Stimulated activated CD8-positive, alpha-beta memory T cell treated with anti-CD3 and anti-CD28 coated beads, Interleukin-2, amount 100 ng/mL, for 1 hour (primary cell): ENCODE measurements at places on chromosomes 4 and X.

- DNase-seq: no peak
Measured at GRCh38 chr4:110229266-110229665, 30.9 kb upstream of the ELOVL6 start.

GRCh38 chrX:94361241-94361640 lies 687.2 kb downstream of the FAM133A start:
- DNase-seq: no peak

DNA sequence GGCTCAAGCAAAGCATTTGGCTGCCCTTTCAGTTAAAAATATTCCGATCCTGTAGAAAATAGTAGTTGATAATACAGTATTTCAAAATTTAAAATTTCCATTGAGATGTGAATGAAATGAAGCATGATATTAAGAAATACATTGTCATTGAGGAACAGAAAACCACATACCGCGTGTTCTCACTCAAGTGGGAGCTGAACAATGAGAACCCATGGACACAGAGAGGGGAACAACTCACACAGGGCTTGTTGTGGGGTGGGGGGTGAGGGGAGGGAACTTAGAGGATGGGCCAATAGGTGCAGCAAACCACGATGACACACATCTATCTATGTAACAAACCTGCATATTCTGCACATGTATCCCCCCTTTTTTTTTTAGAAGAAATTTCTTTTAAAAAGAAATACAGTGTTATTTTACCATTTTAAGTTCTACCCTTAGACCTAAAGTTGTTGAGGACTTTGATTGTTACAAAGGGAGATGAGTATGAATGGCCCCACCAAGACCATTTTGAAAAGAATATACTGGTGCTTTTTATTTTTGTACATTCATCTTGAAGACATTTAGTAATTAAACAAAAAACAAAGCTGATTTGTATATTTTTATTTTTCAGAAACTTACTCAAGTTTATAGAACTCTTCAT lies 52.0 kb upstream of the IL13RA1 start:
- no peak for DNase-seq

DNA sequence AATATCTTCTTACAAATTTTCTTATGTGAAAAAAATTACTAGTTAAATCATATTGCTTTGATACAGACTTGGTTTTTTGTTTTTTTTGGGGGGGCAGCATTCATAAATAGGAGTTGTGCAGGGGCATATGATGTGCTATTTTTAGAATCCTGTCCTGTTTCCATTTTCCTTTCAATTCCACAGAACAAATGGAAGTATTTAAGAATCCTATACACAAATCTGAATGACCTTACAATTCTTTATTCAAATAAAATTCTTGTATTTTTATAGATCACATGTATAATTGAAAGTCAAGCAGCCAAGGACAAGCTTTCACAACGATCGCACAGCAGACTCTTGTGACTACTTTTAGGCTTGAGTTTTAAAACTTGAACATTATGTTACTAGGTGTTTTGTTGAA lies 523.9 kb downstream of the ANKRD50 start:
- no peak for DNase-seq

DNA sequence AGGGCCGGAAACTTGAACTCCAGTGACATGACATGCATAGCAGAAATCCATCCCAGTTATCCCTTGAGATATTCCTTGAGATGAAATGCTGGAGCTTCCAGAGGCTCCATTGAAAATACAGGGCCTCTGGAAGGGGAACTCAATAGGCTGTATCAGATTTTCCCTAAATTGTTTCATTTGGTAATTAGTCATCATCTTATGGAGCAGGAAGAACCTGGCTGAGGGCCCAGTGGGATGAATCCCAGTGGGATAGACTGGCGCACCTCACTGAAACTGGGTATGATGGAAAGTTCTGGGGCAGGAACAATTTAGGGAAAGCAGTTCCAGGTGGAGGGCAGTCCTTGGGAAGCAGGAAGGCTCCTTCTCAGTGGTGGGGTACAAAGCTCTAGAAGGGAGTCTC lies 307.8 kb upstream of the DIPK2B start:
- no peak for DNase-seq

- peak; percentile 73 for DNase-seq
Measured at GRCh38 chr4:118835571-118836300, at the start of gene SEC24D. Gene SEC24D (minus strand): TSS chr4:118836126. CDS start chr4:118833696, 2,430 bp downstream.

DNA sequence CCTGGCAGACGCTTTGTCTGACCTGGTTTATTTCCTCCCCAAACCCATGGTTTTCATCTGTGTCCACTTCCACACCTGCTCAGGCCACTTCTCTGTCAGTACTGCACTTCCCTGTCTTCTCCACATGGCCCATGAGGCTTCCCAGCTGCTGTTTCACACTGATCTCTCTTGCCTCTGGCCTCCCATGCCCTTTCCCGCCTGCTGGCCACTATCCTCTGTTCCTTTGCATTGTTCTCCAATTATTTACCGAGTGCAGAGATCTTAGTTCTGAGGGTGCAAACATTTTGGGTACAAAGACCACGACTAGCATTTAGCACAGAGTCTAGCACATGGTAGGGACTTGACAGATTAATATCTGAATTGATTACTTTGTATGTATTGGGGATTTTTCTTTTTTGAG lies 174.8 kb upstream of the NPY2R start:
- no peak for DNase-seq
